ENCODE measurements at places on chromosomes 7 and 10.

DNA sequence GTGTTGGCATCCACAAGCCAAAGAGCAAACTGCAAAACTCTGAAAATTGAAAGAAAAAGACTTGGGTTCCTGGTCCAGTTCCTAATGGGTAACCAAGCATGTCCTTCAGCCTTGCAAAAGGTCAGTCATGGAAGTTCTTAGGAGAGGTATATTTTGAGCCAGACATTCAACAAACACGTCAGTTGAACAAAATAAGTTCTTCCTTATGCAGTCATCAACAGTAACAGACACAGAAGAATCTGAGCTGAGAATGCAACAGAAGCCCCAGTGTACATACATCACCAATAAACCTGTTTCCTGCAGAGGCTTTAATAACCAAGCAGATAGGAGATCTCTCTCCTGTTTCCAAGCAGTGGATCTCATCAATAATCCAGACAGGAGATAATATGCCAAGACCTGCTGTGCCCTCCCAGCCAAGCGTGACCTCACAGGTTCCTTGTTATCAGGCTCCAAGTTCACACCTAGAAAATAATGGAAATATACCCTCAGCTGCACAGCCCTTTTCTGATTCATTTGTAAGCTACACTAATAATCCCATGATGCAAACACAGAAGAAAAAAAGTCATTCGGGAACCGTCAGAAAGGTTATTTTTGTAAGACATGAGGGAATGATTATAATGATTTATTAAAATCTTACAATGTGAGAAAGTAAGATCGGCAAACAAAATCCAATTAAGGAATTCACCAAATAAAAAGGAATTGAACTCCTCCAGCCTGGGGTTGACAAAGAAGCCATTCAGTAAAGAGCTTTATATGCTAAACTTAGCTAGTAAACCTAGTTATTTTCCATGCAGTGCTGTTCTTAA, 90.7 kb downstream of the DGKI start:
- no peak for DNase-seq

DNA sequence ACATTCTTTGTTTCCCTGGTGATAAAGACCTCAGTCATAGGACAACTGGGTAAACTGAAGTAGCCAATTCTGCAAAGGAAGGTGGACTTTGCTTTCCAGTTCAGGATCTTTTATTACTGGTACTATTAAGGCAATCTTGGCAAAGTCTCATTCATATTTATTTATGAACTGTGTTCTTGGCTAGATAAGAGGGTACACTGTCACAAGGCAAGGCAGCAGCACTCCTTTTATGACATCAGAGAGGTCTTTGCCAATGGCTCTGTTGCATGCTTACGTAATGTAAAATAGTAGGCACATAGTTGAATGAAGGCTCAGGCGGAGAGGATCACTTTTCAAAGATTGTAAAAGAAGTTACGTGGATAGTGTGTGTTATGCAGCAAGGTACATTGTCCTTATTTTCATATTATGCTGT, 63.7 kb upstream of the PDK4 start:
- no peak for DNase-seq

DNA sequence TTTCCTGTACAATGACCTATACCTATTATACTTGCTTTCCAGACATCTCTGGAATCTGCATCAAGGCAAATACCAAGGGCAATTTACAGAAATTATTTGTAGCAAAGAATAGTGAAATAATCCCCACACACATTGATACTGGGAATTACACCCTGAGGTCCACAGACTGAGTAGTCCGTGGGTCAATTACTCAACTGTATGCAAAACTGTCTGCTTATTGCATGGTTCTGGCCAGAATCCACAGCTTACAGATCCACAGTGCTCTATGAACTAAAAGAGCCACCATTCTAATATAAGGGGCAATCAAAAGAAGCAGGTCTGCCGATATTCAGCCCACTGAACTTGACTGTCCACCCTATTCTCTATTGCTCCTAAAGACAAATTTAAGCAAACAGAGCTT, 5.7 kb downstream of the CHCHD3 start:
- DNase-seq: no peak

GRCh38 chr10:44724415-44725174, 186.5 kb upstream of the TMEM72 start:
- no peak for DNase-seq

DNA sequence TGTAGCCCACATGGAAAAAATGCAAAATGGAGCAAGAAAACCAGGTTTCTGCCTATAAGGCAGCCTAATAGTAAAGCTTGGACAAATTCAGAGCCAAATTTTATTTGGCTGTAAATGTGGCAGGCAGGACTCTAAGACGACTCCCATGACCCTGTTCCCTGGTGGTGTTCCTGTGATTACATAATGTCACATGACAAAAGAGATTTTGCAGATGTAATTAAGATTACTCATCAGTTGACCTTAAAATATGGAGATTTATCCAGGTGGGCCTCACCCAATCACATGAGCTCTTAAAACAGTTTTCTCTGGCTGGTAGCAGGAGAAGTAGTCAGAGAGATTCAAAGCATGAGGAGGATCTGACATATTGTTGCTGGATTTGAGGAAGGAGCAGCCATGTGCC, 303.1 kb upstream of the IMMP2L start:
- DNase-seq: no peak

GRCh38 chr10:117955176-117955575, 91.6 kb downstream of the RAB11FIP2 start:
- DNase-seq: no peak

- DNase-seq: no peak
Observed at GRCh38 chr7:47354071-47354470, 227.8 kb downstream of the TNS3 start.

GRCh38 chr7:27453702-27454405, 208.8 kb downstream of the HIBADH start:
- DNase-seq: no peak

DNA sequence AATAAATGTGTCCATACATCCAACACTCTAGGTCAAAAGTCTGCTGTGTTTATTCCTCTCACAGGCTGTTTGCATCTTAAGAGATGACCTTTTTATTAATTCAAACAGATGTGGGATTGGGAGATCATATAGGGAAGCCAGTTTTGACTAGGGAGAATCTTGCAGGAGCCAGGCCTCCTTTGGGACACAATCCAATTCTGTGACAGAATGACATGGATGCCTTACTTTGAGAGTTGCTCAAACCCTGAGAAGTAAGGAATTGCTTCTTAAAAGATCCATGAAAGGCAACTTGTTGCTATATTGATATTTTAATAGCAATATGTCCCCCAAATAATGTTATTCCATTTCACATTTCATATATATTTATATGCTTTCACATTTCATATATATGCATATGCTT, 53.5 kb upstream of the CACNB2 start:
- DNase-seq: no peak

- DNase-seq: peak; percentile 72
Observed at GRCh38 chr10:784403-785088, 95.1 kb upstream of the DIP2C start.

DNA sequence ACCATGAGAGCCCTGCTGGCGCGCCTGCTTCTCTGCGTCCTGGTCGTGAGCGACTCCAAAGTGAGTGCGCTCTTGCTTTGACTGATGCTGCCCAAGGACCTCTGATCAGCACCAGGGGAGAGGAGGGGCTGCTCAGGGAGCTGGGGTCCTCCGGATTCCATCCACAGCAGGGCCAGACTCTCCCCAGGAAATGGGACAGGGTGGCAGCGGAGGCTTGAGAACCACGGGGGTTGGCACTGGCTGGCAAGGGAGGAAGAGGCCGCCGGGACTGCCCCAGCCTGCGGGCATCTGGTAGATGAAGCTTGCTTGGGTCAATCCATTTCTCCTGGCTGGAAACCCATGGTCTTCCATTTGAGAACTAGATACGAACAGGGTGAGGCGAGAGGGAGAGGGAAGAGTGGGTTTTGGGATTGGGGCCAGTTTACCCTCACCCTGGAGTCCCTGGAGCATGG, 647 bp downstream of the PLAU start:
- DNase-seq: no peak

- no peak for DNase-seq
Observed at GRCh38 chr10:6009961-6010360, 32.6 kb upstream of the IL15RA start.

- no peak for DNase-seq
Observed at GRCh38 chr10:125169915-125170314, 9.6 kb upstream of the CTBP2 start.

- no peak for DNase-seq
Observed at GRCh38 chr7:68031180-68031943, 1034.7 kb downstream of the TYW1 start.

DNA sequence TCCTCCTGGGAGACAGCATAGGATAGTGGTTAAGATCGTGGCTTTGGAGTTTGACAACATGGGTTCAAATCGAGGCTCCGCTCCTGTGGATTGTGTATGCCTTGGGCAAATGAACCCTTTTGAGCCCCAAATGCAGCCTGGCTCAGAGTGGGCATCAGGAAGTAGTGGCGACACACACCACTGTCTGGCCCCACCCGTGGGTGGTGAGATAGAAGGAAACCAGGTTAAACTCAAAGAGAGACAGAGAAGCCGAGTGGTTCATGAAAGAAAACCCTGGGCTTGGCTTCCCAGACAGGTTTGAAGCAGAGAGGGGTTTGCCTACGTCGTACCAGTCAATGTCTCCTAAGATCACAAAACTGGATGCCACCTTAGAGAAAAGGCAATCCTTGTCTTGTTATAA, 57.7 kb downstream of the PRTFDC1 start:
- DNase-seq: no peak
